Hematopoietic multipotent progenitor cell treated with erythropoietin and hydrocortisone succinate and interleukin-3 and kit ligand, for 8 days (in vitro differentiated cells): ENCODE measurements at places on chromosomes 1 and 21.

DNA sequence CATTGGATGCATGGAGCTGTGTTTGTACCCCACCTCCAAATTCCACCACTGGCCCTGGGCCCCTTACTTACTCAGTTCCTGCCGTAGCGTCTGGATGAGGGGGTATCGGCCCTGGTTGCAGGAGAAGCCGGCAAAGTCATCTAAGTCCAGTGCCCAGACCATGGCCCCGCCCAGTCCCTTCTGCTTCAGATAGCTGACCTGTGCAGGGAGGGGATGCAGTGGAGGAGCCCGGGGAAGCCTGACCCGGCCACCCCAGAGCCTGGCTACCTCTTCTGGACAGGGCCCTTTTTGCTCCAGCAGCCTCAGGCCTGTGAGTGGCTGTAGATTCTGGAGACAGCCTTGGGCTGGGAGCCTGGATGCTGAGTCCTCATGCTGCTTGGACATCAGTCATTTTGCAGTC lies 11.8 kb downstream of the CHIT1 start:
- no peak for DNase-seq

DNA sequence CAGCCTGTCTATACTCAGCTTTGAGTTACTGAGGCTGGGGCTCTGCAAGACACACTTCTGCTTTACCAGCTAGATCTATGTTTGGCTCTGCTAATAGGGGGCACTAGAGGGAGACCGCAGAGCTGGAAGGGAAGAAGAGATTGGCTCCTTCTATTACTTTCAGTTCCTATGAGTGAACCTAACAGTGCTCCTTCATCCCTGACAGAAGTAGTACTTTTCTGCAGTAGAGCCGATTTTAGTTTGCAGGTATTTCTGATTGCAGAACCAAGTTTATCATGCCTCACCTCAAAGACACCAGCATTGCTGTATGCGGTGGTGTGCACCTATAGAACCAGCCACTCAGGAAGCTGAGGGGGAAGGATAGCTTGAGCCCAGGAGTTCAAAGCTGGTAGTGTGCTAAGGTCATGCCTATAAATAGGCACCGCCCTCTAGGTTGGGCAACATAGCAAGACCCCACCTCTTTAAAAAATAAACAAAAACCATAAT lies 5.7 kb upstream of the ZDHHC18 start:
- peak; percentile 48 for DNase-seq

DNA sequence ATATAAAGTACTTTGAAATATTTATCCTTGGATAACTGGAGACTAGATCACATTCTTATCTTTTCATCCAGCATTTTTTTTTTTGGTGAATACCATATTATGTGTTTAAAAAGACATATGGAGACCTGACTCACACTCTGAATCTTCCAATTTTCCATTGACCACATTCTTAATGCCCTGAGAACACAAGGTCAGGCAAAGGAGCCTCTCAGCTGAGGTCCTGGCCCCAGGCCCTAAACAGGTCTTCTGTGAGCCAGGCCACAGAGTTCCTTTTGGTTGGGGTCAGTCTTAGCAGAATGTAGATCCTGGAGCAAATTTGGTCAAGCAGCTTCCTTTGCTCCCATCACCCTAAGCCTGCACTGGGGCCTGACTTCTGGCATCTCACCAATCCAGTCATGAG lies 390.1 kb upstream of the ST6GALNAC5 start:
- no peak for DNase-seq

GRCh38 chr1:16334655-16335340 lies 17.5 kb downstream of the FBXO42 start:
- DNase-seq, result no peak

- DNase-seq, result no peak
Observed at GRCh38 chr1:231419738-231420298, 2.3 kb downstream of the EGLN1 start.

- no peak for DNase-seq
Observed at GRCh38 chr1:60423146-60423780, 349.7 kb upstream of the C1orf87 start.

DNA sequence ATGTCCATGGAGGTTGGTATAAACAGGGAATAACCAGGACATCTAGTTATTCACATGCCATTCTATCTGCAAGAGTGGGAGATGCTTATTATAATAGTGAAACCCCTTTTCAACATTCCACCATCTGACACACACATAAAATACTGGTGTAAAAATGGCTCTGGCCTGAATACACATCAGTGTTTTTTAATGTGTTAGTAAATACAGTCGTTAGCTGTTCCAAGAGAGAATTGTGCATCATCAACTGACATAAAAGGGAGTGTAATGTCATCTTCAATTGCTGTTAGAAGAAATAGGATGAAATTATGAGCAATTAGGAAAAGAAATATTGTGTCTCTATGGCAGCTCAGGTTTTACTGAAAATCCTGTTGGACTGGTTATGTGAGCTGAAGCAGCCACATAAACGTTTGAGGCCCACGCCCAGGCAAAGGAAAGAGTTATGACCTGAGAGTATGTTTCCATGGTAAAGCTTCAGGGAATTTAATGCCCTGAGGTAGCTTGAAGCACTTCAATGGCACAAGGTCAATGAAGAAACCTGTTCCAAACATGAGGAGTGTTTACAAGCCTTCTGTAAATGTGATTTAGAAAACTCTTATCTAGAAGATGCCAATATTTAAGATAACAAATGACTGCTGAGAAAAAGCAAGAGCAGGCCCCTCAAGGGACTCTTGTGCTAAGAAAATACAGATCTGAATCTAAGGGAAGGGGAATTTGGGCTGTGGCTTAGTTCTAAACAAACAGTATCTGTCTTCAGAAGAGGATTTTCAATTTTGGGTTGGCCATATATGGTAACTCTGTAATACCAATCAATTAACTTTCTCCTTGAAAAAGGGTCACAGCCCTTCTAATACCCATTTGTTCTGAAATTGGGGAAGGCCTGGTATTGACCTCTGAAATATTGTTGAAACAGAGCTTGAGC lies 384.3 kb downstream of the SEC16B start:
- no peak for DNase-seq

DNA sequence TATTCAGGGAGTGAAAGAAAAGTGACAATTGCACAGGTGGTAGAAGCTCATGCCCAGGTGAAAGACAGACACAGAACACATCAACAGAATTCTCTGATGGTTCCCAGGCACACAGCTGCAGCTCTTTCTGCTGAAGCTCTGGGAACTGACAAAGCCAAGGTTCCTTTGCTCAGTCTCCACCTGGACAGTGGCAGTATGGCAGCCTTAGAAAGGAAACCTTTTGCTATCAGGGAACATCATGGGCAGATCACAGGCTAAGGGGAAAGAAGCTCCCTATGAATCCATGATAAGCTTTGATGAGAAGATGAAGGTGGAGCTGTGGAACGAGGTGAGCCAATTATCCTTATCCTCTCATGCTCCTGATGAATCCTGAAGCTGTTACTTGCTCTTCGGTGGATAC lies 1.2 kb downstream of the SPRR2B start:
- DNase-seq, result no peak

DNA sequence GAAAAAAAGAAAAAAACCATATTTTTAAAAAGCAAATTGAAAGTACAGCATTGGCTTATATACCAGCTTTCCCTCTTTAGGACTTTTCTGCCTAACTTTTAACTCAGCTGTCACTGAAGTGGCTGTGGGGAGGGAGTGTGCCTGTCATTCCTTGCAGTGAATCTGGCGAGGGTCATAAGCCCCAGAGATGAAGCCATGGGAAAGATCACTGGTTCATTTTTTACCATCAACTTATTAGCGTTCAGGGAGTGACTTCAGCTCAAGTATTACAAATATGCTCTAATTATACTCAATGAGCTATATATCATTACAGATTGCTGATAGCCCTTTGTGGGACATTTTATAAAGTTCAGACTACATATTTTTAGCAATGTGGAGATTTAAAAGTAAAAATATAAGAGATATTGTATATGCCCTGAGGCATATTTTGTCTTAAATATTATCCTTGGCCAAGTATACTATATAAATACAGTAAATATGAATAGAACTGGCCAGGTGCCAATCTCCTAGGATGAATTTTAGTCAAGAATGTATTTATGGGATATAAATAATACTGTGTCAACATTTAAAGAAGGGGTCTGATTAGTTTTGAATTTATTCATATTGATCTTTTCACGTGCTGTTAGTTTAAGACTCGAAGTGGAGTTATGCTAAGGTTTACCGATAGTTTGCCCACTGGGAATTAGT lies 4.4 kb downstream of the TGFB2 start:
- DNase-seq, result no peak

DNA sequence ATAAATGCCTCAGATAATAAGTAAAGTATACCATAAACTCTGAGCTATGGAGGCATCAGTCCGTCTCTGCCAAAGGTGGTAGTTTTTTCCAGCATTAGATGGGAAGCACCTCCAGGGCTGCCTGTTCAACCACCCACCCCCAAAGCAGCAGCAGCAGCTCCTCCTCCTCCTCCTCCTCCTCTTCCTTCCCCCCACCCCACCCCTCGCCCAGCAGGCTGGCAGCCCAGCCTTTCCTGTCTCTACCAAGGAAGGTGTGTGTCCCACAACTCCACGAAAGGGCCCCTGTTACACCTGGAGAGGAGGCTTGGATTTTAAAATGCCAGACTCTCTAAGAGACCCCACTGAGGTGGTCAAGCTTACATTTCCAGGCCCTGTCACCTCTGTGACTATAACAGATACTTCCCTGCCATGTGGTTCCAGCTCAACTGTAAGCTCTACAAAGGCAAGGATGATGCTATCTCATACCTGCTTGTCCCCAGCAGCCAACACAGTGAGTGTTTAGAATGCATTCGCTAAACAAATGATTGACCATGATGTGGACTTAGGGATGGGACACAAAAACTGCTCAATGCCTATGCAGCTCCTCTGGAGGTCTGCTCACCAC lies 76.7 kb downstream of the GFI1 start:
- DNase-seq, result no peak
